C1 segment of cervical spinal cord (tissue), 14 donors: ENCODE measurements at places on chromosomes 12 and 14.
A peak's percentile ranks its signal among the peaks of the same experiment; 100 is the strongest.

- DNase-seq = no peak
Observed at GRCh38 chr12:110577864-110578693, 5.0 kb downstream of the PPTC7 start.

DNA sequence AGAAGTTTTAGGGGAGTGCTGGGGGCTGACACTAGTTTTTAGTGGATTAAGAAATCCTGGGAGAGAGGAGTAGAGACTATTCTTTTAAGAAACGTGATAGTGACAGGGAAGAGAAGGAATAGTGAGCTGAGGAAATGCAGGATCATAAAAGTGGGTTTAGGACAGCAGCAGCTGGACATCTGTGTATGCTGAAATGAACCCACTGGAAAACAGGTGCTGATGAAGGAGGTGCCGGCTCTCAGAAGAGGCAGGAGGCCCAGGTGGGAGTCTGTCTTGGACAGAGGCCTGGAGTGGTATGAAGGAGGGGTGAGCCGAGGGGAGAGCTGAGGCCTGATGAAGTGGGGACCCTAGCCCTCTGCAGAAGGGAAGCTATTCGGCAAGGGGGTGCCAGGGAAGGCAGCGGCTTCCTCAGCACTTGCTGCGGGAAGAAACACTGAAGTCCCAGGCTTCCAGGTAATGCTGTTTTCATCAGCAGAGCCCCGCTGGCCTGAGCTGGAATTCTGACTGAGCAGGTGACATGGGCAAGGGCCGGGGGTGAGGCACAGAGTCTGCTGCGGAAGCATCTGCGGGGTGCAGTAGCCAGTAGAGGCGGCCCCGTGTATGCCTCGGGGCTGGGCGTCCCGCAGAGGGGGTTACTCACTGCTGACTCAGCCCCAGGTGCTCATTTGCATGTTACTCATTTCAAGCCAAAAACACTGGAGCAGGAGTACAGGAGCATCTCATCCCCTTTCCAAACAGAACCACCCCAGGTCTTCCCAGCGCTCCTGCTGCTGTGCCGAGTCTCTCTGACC is 89.7 kb downstream of the TMCC3 start:
- no peak for DNase-seq

GRCh38 chr12:117470804-117471203 is 109.4 kb upstream of the NOS1 start:
- DNase-seq = no peak

- DNase-seq = no peak
Observed at GRCh38 chr14:71610797-71611196, 321.4 kb upstream of the RGS6 start.

GRCh38 chr12:19208456-19208855 is 78.9 kb downstream of the PLEKHA5 start:
- DNase-seq = no peak

- no peak for DNase-seq
Observed at GRCh38 chr14:100782516-100783320, 43.2 kb upstream of the MEG3 start.

DNA sequence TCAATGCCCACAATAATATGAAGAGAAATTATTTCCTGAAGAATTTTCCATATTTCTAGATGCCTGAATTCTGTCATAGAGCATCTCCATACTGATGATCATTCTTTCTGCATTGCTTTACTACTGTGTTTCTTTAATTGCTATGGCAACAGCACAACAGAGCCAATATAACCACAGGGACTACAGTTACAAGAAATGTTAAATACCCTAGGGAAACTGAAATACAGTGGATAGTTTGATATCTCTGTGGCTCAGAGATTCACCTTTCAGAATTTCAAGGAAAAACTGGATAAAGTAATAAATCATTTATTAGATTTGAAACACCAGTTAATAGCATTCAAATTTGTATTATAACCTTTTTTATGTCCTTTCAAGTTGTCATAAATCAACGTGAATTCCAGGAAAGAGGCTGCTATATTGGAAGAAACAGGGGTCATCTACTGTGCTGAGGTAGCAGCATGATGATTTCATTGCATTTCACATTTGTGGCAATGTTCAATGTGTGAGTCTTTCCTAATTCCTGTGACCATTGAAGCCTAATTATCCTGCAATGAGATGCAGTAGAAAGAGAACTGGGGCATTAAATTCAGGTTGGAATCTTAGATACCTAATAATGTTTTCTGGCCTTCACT is 267.1 kb downstream of the LRFN5 start:
- DNase-seq = no peak

GRCh38 chr14:100117633-100118395 is 41.6 kb downstream of the DEGS2 start:
- no peak for DNase-seq

DNA sequence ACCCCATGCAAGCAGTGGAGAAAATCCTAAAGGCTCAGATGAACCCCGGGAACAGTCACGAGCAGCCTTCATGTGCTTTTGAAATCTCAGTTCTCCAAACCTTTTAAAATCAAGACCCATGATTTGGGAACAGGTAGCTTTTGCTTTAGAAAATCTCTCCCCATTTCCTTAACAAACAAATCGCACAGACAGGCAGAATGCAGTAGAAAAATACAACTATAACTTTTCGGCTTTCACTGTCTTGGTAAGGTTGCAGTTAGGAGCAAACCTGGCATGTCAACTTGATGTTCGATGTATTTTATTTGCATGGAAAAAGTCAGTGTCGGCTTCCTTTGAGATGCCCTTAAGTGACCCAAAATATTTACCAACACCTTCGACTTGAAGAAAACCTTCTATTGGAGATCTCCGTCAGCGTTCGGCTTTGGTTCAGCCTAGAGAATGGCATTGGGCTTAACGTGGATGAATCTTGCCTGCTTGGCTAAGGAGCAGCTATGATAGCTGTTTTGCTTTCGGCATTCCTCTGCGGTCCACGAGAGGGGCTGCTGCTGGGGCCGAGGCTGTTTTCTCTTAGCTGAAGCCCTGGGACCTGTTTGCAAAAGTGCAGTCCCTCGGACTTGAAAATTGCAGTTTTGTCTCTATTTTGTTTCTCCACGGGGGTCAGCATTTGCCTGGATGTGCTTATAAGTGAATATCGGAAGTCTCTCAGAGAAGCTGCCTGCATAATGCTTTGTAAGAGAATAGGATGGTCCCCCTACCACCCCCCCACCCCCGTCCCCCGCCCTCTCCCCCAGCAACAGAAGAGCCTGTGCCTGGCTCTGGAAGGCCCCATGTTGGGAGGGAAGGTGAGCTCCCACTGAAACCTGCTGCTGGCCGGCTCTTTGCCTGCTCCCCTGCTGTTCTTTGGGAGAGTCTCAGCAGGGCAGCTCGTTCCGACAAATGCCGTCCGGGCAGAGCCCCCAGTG is 122.8 kb downstream of the AACS start:
- no peak for DNase-seq

- no peak for DNase-seq
Observed at GRCh38 chr12:43676183-43676813, 82.3 kb downstream of the PUS7L start.

GRCh38 chr12:46521145-46521544 is 148.6 kb upstream of the SLC38A2 start:
- no peak for DNase-seq

DNA sequence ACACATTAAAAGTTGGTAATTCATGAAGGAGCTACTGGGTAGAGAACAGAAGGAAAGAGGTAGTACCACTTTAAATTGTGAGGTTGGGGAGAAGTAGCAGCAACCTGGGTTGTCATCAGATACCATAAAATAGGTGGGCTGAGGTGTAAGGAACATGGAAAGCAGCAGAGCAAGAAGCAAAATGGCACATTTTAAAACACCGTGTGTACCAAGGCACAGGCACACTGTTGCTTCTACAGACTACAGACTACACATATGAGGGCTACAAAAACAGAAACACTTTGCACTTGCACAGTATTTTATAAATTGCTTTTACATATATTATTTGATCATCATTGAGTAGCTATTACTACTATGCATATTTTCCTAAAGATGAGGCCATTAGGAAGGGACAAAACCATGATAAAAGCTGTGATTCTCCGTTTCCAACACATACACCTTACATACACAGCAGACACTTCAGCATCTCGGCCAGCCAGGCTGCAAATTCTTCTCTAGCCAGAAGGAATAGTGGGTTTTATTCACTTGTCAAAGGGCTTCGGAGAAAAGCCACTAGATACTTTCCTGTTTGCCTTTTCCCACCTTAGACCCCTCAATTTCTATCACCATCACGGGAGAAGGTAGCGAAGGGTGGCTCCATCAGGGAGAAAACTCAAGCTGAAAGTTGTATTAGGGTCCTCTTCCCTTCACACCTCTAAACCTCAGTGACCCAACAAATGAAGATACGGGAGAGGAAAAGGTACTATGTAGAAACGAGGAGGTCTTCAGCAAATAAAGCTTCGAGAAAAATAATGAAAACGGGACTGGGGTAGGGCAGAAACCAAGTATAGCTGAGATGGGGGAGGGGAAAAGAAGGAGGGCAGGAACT is 1.6 kb downstream of the PYM1 start:
- DNase-seq = no peak

- no peak for DNase-seq
Observed at GRCh38 chr14:83483063-83483462, 1949.4 kb upstream of the SEL1L start.

GRCh38 chr12:42730291-42730690 is 140.7 kb upstream of the PRICKLE1 start:
- no peak for DNase-seq

DNA sequence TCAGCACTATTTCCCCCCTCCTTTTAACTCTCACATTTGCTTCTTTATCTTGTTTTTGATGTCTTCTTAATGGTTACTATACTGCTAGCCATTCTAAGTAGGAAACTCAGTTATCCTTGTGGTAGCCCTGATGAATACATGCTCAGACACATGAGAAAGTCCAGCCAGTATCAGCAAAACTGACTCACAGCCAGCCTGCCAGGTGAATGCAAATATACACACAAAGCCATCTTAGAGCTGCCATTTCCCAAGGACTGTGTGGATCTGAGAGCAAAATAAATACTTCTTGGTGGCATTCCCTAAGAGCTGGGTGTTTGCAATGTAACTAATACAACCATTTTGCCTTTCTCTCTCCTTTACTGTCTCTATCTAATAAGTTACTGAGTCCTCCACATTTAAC is 455.2 kb downstream of the CCER1 start:
- DNase-seq = no peak

DNA sequence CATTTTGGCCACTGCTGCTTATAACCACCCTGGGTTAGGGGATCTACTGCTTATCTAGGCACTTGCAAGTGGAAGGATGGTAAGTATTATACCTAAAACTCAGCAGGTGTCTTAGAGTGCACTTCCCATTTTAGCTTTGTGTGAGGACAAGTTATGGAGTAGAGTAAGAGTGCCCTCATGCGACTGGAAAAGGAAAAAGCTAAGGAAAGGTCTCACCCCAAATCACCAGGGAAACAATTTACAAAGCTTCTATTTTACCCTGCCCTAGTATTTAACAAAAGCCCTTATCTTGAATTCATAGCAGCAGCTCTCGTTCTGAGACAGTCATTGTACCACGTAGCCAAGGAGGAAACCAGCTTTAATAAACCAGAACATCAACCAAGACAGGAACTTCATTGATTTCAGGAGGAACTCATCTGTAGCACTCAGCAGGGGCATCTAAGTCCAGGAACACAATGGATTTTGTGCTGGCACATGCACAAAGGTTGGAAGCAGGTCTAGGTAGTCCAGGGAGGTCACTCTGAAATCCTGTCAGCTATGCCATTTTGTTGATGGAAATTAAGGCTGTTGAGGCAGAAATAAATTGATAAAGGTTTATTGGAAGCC is 2.9 kb downstream of the RDH12 start:
- peak; percentile 61 for DNase-seq

- no peak for DNase-seq
Observed at GRCh38 chr12:87809916-87810315, 219.3 kb downstream of the C12orf50 start.

GRCh38 chr12:63843254-63843720 is 1.2 kb upstream of the SRGAP1 start:
- no peak for DNase-seq

GRCh38 chr12:69913526-69913925 is 88.5 kb downstream of the MYRFL start:
- DNase-seq = no peak

GRCh38 chr14:68232300-68233055 is 412.9 kb downstream of the RAD51B start:
- no peak for DNase-seq

- no peak for DNase-seq
Observed at GRCh38 chr12:5742258-5742657, 202.8 kb downstream of the ANO2 start.

GRCh38 chr12:52879394-52880351 is 25.2 kb downstream of the KRT8 start:
- DNase-seq = peak; percentile 36

- no peak for DNase-seq
Observed at GRCh38 chr12:124939079-124939420, 24.6 kb upstream of the UBC start.

- DNase-seq = no peak
Observed at GRCh38 chr14:54577977-54578376, 11.0 kb downstream of the SAMD4A start.

GRCh38 chr14:60596139-60596538 is 53.1 kb downstream of the SIX1 start:
- DNase-seq = no peak

DNA sequence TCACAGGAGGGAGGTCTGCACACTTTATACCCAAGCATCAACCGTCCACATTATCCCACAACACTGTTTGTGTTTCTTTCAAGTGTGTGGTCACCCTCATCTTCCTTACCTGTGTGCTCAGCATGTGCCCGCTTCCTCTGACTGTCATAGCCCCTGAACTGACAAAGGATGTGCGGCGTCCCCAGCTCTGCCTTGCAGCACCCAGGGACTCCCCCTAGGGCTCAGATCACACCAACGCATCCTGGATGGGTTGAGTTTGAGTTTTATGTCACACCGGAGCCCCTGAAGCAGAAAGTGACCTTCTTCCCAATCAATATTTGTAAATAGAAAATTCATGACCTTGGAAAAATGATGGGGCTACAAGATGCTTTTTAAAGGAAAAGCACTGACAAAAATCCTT is 770.7 kb upstream of the TMEM132C start:
- no peak for DNase-seq

DNA sequence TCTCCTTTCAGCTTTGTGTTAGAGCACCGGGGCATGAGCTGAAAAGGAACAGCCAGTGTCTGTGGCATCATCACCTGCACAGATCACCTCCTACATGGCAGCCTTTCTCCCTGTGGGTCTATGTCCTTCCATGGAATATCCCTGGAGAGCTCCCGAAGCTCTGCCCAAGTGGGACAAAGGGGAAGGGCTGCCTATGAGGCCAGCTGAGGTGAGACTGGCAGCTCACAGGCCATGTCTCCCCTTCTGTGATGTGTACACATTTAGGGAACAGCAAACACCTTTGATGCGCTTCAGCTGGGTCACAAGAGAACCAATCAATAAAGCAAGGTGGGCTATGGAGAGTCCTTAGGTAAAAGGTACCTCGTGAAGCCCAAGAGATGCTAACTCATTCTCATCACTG is 4.1 kb downstream of the PROX2 start:
- DNase-seq = no peak
